Stimulated activated CD8-positive, alpha-beta memory T cell treated with anti-CD3 and anti-CD28 coated beads, Interleukin-4, amount 100 ng/mL, for 1 hour (primary cell): ENCODE measurements at places on chromosomes 11 and 22.

DNA sequence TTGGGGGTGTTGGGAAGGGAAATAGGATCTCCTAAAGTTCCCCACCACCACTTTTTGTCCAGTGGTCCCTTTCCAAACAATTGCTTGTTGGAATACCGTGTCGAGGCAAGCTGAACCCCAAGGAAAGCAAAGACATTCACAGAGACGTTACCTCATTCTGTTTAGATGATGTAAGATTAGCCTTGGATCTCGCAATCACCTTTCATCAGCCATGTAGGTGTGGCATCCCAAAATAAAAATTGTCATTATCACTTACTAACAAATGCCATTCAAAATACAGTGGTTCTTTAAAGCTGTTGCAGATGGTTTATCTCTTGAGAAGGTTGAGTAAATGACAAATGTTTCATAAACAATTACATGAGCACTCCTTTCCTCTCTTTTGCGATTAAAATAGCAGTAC is 86.5 kb upstream of the SLC25A18 start:
- no peak for DNase-seq

DNA sequence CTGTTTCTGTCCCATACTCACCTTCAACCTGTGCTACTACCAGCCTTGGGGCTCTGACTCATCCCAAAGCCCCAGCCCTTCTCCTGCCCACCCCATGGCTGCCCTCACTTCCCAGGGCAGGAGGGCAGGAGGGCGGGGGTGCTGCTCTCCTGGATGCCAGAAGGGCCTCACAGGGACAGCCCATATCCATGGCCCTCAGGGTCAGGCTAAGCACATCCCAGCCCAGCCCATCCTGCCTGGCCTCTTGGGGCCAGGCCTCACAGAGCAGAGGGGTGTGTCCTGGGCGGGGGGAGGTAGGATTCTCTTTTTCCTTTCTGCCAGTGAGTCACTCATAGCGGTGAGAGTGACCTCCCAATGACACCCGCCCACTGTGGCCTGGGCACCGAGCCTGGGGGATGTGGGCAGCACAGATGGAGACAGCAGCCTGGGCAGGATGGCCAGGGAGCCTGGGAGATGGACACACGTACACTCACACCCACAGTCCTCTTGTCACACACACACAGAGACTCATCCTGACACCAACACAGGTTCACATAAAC is 2.4 kb downstream of the LTBP3 start:
- DNase-seq = no peak

GRCh38 chr11:109249597-109249996 is 172.4 kb upstream of the C11orf87 start:
- no peak for DNase-seq

DNA sequence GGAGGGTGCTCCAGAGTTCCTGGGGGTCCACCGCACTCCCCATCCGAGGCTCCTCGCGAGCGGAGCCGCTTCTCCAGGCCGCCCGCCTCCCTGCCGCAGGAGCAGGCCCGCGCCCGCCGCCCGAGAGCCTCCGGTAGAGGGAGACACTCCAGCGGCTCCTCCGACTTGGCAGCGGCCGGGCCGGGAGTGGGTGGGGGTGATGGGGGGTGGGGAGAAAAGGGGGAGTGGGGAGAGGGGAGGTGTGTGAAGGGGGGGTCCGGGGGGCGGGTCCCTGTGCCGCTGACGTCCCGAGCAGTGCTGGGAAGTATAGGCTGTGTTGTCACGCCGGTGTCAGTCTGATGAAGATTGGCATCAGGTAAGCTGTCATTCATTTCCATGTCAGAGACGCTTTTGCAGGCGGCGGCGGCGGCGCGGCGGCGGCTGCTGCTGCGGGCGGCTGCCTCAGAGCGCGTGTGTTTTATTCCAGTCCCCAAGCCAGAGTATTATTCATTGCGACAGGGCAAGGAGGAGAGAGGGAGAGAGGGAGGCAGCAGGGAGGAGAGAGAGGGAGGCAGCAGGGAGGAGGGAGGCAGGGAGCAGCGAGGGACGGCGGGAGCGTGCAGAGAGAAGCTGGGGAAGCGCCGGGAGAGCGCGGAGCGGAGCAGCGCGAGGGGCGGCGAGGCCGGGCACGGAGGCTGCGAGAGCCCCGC is at the start of gene PKNOX2:
PKNOX2 (plus strand) TSS at position 330 of the 689 bp plus-strand sequence. CDS start 186,555 bp downstream, outside the sequence.
- DNase-seq = peak; percentile 47

GRCh38 chr11:2569731-2570210 is 125.0 kb downstream of the KCNQ1 start:
- DNase-seq = no peak

DNA sequence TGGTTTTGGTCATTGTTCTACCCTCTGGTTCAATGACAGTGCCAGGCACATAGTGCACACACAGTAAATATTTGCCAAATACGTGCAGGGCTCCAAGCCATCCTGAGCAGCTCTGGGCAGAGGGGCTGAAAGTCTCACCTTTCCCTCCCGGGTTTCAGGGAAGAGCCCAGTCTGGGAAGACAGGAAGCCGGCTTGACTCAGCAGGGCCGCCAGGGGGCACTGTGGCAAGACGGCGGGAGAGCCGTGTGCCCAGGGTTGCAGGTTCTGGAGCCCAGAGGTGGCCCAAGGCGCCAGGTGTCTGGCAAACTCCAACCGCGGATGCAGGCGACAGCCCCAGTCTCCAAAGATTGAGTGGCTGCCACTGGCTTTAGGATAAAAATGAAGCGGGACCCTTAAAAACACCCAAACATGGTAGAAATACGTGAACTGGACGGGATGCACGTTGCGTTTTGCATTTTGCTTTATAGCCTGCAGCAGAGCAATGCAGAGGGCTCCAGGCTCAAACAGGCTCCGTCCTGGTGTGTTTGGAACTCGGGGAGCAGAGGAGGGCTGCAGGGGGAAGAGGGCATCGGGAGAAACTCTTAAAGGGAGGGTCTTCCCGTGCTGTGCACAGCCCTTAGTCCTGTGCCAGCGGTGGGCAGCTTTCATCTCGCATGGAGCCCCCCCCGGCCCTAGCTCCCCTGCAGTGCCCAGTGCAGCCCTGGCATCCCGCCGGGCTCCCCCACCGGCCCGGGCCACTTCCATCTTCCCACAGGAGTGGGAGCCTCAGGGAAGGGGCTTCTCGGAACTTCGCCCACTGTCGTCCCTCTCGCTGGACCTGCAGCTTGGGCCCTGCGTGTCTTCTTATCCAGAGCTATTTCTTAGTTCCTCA is 10.7 kb downstream of the KRTAP5-5 start:
- DNase-seq = no peak

GRCh38 chr11:16813126-16813525 is 74.7 kb downstream of the C11orf58 start:
- no peak for DNase-seq

GRCh38 chr11:62245271-62245753 is 3.3 kb downstream of the SCGB1D2 start:
- DNase-seq = no peak

DNA sequence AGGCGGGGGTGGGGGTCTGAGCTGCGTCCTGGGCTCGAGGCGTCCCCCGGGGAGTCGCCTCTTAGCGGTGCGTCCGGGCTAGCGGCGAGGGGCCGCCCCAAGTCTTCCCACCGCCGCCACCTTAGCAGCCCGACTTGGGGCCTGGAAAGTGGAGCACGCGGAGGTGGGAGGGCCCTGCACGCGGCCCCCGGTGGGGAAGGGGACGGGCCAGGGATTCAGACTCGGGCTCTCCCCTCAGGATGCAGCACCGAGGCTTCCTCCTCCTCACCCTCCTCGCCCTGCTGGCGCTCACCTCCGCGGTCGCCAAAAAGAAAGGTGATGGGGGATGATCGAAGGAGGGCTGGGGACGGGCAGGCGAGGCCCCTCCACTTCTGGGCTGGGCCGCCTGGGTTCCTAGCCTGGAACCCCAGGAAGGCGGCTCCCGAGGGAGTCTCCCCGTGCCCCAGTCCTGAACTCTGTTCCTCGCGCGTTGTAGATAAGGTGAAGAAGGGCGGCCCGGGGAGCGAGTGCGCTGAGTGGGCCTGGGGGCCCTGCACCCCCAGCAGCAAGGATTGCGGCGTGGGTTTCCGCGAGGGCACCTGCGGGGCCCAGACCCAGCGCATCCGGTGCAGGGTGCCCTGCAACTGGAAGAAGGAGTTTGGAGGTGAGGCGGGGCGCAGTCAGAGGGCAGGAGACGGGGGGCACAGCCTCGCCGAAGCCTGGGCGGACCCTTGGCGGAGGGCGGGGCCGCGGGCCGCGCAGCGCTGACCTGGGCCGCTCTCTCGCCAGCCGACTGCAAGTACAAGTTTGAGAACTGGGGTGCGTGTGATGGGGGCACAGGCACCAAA is 563 bp downstream of the MDK start:
- no peak for DNase-seq

DNA sequence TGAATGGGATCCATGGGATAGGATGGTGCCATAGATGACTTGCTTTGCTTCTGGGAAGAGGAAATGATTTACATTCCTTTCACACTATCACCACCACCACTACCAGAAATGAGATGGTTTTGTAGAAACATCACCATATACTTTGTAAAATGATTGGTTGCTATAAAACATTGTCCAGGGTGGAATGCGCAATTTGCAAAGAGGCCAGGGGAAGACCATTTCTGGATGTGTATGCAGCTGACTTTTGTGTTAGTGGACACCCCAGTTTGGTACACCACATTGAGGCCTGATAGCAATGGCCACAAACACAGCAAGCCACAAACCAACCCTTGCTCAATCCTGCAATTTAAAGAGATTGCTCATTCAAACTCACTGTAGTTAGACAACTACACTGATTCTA is 56.7 kb upstream of the RCN1 start:
- no peak for DNase-seq

GRCh38 chr11:124195189-124195734 is 12.1 kb downstream of the OR10D3 start:
- no peak for DNase-seq

GRCh38 chr11:47353978-47354774 is 1.7 kb upstream of the MYBPC3 start:
- no peak for DNase-seq

DNA sequence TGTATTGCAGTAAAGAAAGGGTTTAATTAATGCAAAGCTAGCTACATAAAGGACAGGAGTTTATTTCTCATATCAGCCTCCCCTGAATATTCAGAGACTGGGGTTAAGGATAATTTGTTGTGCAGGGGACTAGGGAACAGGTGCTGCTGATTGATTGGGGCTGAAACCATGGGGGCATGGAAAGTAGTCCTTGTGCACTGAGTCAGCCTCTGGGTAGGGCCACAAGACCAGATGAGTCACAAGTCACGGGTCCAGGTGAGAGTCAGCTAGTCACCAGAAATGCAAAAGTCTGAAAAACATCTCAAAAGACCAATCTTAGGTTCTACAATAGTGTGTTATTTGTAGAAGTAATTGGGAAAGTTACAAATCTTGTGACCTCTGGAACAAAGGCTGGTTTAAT is 32.9 kb upstream of the SYT13 start:
- DNase-seq = no peak

- no peak for DNase-seq
Measured at GRCh38 chr11:13861411-13861810, 101.1 kb upstream of the SPON1 start.
